ENCODE measurements at places on chromosomes 2 and 18. TPM values are rescaled to one million over a fixed set of nuclear protein-coding genes. Genes with fewer than 3 reads are reported as not detected.

RIT2 gene
- total RNA-seq: not detected

GRCh38 chr2:22536133-22536532 lies 848.8 kb upstream of the KLHL29 start:
- no peak for DNase-seq

GALNT3 gene
- total RNA-seq: 3.1 TPM

GCG gene
- total RNA-seq: 0.27 TPM

DNA sequence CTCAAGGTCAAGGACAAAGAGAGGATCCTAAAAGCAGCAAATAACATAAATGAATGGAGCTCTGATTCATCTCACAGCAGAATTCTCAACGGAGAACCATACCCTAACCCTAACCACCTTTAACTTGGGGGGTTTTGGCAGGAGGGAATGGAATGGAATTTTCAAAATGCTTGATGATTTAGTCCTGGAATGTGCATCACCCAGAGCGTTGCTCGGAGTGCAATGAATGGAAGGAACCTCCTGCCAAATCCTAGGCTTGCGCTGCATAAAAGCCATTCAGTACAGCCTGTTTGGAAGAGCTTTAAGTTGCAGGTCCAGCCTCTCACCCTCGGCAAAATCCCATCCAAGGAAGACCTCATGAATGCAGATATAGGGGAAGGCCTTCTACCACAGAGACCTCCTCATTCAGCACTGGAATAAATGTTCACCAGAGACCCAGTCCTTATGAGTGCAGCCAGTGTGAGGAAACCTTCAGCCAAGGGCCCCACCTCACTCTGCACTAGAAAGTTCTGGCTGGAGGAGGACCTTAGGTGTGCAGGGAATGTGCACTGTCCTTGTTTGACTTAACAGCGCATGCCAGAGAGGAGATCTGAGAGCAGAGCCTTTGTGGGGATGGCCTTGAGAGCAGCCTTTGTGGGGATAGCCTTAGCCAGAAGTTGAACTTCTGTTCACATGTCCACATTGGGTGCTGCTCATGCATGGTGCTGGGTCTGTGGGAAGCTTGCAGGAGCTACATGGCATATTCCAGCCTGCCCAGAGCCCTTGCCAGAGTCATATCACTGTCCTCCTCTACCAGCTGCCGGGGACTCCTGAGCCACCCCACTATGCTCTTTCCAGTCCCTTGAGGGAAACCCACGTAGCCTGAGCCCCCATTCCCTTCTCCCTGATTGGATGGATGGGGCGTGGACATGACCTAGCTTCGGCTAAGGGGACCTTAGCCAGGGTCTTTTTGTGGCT lies 30.5 kb downstream of the ASB1 start:
- DNase-seq: no peak

ATOH8 gene
- total RNA-seq: 6.9 TPM

SCN2A gene
- 0.55 TPM for total RNA-seq

TTN gene
- under 0.01 TPM for total RNA-seq

PLEKHH2 gene
- 2.1 TPM for total RNA-seq

All from neural crest cell (in vitro differentiated cells).